ENCODE measurements at places on chromosomes 16 and 17.

GRCh38 chr17:35907691-35908090, 22.9 kb downstream of the RDM1 start:
- DNase-seq, result no peak

DNA sequence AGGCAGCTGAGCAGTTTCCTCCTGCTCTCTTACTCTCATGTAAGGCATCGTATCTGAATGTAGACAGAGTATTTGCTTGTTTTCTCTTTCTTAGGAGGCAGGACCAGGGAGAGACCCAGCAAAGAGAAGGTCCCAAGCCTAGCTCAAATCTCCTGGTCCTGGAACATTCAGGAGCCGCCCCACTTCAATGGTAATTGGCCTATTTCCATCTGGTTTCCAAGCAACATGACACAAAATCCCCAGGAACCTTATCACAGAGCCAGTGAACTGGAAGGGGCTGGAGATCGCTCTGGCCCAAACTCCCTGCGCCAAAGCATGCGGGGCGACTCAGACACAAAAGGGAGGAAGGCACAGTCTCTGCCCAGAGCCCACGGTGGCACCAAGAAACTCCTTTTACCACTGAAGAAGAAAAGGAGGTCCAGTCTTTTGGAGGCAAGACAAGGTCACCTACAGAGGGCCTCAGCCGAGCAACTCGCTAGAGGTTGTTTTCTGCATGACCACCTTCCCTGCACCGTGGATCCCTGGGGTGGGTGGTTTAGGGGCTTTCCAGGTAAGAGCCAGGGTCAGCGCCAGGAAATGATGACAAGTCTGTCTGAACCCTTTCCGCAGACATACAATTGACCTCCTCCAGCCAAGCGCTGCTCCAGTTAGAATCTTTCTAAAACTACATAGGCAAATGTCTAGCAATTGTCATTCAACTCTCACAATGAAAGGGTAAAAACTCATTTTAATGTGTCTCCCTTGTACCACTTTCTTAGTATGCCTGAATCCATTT, 394.7 kb downstream of the SOX9 start:
- DNase-seq, result no peak

DNA sequence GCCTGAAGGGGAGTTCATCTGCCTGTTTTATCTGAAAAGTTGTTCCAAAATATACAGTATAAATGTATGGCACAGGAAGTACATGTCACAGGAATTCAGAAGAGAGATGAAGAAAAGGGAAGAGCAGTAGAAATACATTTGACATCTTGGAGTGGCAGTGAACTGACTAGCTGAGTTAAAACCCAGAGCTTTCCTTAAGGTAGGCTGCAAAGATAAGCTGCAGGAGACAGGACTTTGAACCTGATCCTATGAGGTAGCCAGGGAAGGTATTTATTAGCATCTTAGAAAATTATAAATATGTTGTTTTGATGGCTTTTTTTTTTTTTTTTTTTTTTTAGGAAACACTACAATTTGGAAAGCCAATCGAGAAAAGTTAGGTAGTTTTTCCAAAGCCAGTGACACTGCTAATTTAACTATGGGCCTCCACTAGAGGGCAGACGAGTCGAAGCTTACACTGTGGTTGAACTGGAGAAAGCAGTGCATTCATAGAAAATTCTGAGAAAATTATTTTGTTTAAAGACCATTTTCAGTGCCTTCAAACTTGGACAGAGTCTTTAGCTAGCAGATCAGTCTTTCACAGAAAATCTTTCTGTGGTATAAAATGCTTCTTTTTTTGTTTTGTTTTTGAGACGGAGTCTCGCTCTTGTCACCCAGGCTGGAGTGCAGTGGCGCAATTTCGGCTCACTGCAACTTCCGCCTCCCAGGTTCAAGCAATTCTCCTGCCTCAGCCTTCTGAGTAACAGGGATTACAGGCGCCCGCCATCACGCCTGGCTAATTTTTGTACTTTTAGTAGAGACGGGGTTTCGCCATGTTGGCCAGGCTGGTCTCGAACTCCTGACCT, 122.3 kb downstream of the SSH2 start:
- peak; percentile 15 for DNase-seq

DNA sequence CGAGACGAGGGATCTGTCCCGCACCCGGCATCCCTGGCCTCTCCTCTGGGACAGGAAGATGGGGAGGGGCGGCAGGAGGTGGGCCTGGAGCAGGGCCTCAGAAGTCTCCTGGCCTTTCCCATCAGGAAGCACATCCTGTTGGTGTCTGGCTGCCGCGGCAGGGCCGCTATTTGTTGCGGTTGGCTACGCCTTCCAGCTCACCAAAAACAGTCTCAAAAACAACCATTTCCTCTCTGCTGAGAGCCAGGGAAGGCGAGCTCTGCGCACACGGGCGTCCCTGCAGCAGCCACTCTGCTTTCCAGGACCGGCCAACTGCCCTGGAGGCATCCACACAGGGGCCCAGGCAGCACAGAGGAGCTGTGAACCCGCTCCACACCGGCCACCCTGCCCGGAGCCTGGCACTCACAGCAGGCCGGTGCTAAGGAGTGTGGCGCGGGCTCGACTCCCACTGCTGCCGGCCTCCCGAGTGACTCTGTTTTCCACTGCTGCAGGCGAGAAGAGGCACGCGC, at the start of gene TMEM204:
TSS of gene TMEM204 (plus strand) at position 224 of the 509 bp plus-strand sequence. CDS start 610 bp downstream, outside the sequence.
- no peak for DNase-seq

- no peak for DNase-seq
Observed at GRCh38 chr17:74608511-74608910, 15.0 kb downstream of the CD300E start.

DNA sequence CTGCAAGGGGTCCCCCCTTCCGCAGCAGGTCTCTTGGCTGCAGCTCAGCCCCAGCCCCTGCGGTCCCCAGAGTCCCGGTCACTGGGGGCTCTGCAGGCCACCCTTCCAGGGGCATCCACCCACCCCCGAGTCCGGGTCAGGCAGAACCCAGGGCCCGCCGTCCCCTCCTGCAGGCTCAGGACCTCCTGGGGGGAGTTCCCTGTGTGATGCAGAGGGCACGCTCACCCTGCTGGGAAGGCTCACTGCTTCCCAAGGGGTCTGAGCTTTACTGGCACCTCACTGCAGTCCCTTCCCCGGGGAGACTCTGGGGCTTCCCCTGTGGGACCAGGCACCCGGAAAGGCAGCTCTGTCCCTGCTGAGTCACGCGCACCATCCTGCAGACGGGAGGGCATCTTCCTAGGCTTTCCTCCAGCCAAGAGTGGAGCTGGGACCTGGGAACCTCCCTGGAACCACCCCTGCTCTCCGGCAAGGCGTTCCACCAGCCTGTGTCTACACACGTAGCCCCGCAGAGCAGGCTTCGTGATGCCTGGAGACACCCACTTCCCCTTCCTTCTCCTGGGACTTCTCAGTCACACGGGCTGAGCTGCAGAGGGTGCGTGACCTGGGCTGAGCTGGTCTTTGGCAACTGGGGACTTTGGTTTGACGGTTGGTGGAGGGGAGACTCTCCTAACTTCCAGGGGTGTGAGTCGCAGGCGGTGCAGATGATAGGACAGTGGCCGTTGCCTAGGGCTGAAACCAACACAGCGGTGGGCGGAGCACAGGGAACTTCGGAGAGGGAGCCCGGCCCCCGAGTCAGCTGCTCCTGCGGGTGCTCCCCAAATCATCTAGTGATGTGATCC, 23.4 kb downstream of the SLC25A10 start:
- no peak for DNase-seq

- no peak for DNase-seq
Observed at GRCh38 chr16:77871932-77872331, 83.6 kb downstream of the VAT1L start.

DNA sequence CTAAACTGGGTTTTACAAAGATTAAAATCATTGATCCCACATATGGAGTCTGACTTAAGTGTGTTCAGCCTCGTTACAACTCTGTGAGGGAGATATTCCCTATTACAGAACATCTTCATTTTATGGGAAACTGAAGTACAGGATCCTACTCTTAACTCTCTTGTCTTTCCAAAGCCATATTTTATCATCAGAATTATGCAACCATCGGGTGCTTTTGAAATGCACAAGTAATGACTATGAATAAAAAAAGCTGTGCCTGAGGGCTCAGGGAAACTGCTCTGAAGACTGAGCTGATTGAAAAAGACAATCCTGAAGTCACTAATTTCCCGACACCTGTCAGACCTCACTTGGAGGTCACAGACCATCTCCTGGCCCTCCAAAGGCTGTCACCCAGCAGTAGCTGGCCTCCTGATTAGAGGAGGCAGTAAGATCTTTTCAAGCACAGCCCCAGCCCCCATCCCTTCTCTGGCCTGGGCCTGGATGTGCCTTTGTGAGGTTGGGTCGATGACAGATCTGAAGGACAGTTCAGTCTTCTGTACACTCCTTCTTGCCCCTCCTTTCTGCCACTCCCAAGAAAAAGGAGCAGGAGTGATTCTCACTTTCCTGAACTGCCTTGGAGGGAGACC, 5.6 kb downstream of the AKAP1 start:
- no peak for DNase-seq

DNA sequence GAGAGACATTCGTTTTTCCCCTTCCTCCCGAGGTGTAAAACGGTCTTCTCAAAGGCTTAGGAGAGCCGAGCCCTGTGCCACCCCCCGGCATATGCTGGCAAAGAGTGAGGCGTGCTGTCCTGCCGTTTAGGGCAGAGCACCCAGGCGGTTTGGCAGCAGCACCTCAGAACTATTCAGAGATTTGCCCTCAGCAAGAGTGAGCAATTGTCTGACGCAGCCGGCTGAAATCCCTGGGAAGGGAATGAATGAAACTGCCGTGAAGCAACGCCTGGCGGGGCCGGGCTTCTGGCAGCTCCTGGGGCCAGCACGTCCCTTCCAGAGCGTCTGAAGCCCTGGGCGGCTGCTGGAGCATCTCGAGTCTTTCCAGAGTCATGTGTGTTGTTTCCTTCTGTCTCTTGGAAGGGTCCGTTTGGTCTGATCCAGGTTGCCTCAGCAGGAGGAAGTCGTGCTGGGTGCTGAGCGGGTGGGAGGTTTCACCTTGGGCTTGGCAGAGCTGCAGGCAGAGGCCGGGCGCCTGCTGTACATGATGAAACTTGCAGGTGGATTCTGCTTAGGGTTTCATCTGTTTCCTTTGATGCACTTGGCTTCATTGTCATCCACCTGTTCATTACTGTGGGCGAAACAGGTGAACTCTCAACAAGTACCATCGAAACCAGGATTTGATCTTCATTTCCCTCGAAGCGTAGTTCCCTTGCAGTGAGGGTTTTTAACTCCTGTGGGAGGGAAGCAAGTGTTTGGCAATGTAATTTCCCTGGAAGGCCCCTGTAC, 35.4 kb downstream of the TBCD start:
- DNase-seq, result no peak

DNA sequence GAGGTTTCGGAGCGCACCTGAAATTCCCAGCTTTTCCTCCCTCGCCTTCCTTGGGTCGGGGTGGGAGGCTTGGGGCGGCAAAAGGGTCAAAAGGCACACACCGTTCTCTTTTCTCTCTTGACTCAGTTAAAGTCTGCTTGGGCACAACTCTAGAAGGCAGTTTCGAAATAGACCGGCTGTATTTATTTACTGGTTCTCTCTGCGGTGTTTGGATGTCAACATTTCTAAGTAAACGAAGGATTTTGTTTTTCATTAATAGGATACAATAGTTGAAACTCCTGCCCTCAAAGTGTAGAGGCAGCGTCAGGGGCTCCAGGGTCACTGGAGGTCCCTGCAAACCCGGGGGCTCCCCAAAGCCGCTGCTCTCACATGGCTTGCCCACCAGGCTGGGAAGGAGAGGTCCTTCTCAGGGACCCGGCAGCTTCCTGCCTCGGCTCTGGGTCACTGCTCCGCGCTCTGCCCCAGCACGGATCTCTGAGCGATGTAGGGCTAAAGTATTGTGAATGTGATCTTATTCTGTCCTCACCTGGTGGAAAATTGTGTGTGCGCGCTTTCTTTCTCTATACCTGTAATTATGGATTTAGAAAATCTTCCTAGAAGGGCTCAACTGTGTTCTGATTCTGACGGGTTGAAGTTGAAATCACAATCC, 952 bp downstream of the BMERB1 start:
- DNase-seq, result no peak

DNA sequence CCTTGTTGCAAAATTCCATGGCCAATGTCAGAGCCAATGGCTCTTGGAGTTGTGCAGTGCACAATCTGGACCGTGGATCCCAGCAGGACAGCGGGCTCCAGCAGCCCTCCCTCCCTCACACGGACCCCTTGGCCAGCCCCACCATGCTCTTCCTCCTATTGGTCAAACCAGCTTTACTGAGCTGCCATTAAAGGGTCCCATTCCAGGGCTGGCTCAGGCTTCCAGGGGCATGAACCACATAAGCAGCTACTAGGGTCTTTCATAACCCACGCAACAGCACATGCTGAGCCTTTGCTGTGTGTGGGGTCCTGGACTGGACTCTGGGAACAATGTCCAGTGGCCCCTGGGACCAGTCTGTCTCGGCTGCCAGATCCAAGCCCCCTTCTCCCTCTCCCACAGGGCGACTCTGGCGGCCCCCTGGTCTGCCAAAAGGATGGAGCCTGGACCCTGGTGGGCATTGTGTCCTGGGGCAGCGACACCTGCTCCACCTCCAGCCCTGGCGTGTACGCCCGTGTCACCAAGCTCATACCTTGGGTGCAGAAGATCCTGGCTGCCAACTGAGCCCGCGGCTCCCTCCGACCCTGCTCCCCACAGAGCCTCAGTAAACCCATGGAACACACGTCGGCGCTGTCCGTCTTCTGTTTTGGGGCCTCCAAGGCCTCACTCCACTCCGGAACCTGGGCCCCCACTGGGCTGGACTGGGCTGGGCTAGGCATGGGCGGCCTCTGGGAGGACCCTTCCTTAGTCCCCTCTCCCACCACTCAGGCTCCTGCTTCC, 5.7 kb downstream of the CTRB1 start:
- DNase-seq, result no peak

- no peak for DNase-seq
Observed at GRCh38 chr17:68613739-68614298, 12.7 kb upstream of the FAM20A start.

DNA sequence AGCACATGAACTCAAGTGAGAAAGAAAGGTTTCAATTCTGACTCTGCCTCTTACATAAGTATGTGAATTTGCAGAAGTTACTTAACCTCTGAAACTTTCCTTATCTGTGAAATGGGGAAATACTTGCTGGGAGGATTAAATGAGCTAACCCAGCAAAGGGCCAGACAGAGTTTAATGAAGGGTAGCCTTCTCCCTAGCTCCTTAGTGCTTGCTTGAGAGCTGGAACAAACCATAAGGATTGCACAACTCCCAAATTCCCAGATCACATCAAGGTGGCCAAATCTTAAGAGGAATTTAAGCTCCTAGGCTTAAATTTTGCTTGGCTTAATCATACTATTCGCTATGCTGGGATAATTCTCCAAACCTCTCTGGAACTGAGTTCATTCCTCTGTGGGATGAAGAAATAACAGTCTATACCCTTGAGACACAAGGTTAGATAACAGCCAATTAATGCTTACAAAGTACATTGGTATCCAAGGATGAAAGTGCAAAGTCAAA, 11.8 kb upstream of the WSB1 start:
- DNase-seq, result no peak
